ENCODE measurements at places on chromosomes 4 and X. TPM values are rescaled to one million over a fixed set of nuclear protein-coding genes. Genes with fewer than 3 reads are reported as not detected.

The NSG1 gene
- total RNA-seq: 68.0 TPM

The JCHAIN gene
- total RNA-seq: 4.7 TPM

The TLR2 gene
- 2.0 TPM for total RNA-seq

The TEX13D gene
- total RNA-seq: not detected

The DYNLT3 gene
- 40.0 TPM for total RNA-seq

The NLGN4X gene
- not detected for total RNA-seq

The ARMCX6 gene
- total RNA-seq: 39.5 TPM

The TMSB15B gene
- total RNA-seq: 7.0 TPM

The CACNA1F gene
- total RNA-seq: 3.8 TPM

The PCDH19 gene
- not detected for total RNA-seq

The FAM50A gene
- 49.2 TPM for total RNA-seq

The TRIM60 gene
- total RNA-seq: not detected

The PAGE2B gene
- total RNA-seq: 0.99 TPM

The SPANXC gene
- not detected for total RNA-seq

The CT55 gene
- total RNA-seq: not detected

The PAGE5 gene
- not detected for total RNA-seq

The AASDH gene
- total RNA-seq: 19.4 TPM

The GPR50 gene
- not detected for total RNA-seq

The GYG2 gene
- not detected for total RNA-seq

The STK32B gene
- total RNA-seq: not detected

The SLC26A1 gene
- 0.44 TPM for total RNA-seq

The KIT gene
- 0.08 TPM for total RNA-seq

The AADAT gene
- total RNA-seq: not detected

The FMR1NB gene
- not detected for total RNA-seq

The CPE gene
- not detected for total RNA-seq

The REELD1 gene
- 1.8 TPM for total RNA-seq

The PNCK gene
- total RNA-seq: not detected

The FGFRL1 gene
- total RNA-seq: 17.1 TPM

The TMEM187 gene
- total RNA-seq: 9.3 TPM

The C4orf51 gene
- not detected for total RNA-seq

The FREM3 gene
- not detected for total RNA-seq

The DSPP gene
- total RNA-seq: not detected

The CD99 gene
- total RNA-seq: 124 TPM

The DGAT2L6 gene
- not detected for total RNA-seq

The GPRIN3 gene
- total RNA-seq: 6.5 TPM

The RAB40AL gene
- total RNA-seq: not detected

The PRICKLE3 gene
- total RNA-seq: 8.5 TPM

The CTSO gene
- total RNA-seq: 15.2 TPM

The GLRA3 gene
- not detected for total RNA-seq

All from naive thymus-derived CD8-positive, alpha-beta T cell (primary cell).